HT-29 (cell line): ENCODE measurements at places on chromosomes 11 and 22.

DNA sequence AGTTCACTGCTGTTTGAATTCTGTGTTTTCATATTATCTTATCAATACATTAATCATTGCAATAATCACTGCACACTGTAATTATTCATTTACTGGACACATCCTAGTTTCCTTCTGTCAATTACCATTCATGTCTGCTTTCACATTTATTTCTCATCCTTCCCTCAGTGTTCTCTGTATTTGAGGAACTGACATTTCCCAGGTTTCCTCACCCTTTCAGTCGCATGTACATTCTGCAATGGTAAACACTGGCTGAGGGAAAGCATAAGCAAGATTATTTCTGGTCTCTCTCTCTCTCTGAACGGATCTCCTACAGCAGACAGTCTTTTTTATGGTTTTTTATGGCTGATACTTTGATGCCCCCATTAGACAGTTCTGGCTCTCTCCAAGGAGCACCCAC lies 4.2 kb upstream of the HBD start:
- no peak for DNase-seq

GRCh38 chr11:93532281-93532789 lies 10.9 kb downstream of the SMCO4 start:
- DNase-seq: no peak

DNA sequence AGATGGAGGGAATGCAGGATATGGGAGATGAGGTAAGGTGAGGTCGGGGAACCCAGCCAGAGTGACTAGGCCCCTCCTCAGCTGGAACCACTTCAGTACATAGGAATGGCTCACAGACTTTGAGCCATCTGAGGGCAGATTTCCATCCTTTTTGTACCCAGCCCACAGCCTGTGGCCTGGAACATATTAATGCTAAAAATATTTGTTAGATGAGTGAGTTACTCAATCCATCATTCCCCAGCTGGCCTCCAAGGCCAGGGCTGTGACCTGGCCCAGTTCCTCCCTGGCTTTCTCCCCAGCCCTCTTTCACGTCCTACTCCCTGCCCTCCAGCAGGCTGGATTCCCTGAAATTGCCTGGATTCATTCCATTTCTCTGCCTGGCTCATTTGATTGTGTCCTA lies 57.2 kb upstream of the PRDM11 start:
- no peak for DNase-seq

- no peak for DNase-seq
Measured at GRCh38 chr11:13784855-13785254, 116.4 kb downstream of the FAR1 start.

GRCh38 chr11:12127206-12127898 lies 17.0 kb downstream of the MICAL2 start:
- no peak for DNase-seq

DNA sequence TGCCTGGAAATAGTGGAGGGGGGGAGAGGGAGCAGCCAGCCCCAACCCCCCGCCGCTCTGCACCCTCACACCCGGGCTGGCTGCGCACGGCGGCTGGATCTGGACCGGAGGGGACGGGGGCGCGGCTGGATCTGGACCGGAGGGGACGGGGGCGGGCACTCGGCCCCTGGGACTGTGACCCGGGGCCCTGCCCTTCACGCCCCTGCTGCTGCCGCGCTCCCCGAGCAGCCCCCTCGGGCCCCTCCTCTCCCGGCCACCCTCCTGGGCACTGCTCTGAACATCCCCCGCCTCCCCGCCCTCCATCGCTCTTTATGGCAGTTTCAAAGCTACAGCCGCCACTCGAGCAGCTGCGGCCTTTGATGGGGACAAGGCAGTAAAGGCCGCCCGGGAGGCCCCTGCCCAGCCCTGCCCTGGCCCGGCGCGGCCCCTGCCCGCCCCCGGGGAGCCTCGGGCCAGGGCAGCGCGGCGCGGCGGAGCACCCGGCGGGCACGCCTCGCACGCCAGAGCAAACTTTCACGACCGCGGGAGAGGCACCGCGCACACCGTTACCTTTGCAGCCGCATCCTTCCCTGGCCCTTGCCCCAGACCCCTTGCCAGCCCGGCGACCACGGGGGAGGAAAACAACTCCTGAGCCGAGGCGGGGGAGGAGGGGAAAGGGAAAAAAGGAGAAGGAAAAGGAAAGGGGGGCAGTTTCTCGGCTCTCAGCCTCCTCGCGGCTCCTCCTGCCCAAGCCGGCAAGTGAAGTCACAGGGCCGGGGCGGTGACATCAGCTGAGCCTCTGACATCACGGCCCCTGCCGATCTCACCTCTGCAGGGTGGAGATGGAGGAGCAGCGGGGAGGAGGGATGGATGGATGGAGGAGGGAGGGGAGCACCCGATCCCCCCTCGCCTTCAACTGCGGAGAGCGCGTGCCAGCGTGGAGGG lies 13.1 kb upstream of the TCF20 start:
- no peak for DNase-seq

GRCh38 chr11:118886681-118887111 lies 3.0 kb downstream of the CXCR5 start:
- no peak for DNase-seq

- DNase-seq: no peak
Measured at GRCh38 chr11:55263081-55263480, 1.1 kb downstream of the TRIM48 start.

DNA sequence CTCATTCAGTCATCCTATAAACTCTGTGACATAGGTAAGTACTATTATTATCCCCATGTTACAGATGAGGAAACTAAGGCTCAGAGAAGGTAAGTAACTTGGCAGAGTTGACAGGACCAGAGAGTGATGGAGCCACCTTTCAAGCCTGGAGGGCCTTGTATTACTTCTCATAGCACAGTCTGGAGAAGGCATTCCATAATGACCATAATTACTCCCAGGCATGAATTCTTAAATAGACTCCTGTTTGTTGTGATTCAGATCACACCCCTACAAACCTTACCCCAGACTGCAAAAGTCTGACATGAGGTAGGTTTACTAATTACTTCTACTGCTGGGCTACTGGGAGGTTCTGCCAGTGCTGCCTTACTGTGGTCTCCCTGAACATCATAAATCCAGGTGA lies 77.0 kb downstream of the CD44 start:
- no peak for DNase-seq

DNA sequence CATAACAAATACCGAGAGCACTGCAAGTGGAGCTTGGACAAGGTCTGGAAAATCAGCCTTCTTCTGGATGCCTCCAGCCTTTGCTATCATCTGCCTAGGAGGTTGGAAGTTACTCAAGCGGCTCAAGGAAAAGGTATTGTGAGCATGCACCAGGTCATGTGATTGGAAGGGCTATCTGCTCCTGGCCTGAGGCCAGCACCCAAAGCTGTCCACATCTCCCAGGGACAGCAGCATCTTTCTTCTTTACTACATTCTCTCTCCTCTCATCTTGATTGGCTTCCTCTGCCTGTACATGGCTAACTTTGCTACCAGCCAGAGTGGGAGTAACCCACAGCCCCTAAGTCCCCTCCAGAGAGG lies 44.2 kb upstream of the AMPD3 start:
- DNase-seq: no peak

- no peak for DNase-seq
Measured at GRCh38 chr22:42934338-42934737, 77.3 kb upstream of the ARFGAP3 start.

DNA sequence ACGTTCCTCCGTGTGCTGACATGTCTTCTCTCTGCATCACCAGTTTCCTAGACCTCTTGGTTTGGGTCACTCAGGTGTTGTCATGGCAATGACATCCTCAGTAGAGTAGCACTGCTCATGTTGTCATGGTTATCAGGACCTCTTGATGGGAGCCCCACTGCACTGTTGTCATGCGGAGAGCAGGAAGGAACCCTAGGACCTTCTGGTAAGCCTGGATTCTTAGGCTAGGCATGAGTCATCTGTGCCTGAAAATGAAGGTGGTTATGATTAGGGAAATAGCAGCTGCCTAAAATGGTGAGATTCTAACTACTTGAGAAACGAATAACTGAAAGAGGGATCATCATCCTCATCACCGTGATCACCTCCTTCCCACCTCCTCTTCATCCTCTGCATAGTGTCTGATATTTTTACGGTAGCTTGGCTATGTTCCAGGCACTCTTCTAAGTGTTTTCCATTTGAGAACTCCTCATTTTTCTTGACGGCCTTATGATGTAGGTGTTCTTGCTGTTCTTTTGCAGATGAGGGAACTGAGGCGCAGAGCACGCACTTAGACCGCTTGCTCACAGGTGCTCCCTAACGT lies 858.4 kb downstream of the NTM start:
- no peak for DNase-seq

DNA sequence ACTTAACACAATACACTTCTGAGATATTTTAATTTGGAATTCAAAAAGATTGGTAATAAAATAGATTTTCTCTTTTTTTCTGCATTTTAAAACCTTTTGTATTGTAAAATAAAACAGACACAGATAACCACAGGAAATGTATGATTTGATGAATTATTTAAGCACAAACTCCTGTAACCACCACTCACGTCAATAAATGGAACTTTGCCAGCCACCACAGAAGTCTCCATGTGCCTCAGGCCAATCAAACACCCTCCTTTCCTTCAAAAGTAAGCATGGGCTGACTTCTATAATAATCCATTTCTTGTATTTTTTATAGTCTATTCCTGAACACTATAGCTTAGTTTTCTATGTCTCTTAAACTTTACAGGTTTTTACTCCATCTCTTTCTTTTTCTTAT lies 721.7 kb downstream of the DLG2 start:
- no peak for DNase-seq

DNA sequence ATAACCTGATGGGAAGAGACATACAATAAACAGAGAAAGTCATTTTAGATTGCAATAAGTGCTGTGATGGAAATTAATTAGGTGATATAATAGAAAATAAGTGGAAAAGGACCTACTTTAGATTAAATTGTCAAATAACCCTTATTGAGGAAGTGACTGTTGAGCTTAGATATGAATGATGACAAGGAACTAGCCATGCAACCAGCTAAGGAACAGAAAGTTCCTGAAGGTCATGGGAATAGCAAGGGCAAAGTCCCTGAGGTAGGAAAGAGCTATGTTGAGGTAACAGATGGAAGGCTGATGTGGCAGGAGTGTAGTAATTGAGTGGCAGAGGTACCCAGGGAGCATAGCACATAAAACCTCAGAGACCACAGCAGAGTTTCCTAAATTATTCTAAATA lies 135.2 kb downstream of the WNT11 start:
- no peak for DNase-seq

DNA sequence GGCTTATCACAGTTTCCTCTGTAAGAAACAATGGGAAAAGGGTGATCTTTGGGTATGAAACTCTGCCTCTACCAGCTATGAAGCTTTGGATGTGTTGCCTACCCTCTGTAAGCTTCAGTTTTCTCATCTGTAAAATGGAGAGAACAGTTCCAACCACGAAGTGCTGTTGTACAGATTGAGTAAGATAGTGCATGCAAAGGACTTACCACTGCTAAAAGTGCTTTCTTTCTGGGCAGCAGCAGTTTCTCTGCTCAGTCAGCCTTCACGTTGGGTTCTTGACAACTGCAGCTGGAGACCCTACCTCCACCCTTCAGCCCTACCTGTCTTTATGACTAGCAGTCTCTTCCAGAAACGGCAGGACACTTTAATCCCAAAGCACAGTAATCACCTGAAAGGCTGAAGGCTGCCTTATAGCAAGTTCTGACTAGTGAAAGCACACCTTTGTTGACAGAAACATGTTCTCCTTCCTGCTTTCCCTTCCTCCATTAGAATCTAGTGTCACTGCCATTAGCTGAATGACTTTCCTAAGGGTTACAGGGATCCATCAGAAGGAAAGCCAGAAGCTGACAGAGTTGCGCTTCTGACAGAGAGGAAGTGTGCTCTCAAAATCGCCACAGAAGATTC lies 91.4 kb downstream of the RPL27A start:
- DNase-seq: no peak

DNA sequence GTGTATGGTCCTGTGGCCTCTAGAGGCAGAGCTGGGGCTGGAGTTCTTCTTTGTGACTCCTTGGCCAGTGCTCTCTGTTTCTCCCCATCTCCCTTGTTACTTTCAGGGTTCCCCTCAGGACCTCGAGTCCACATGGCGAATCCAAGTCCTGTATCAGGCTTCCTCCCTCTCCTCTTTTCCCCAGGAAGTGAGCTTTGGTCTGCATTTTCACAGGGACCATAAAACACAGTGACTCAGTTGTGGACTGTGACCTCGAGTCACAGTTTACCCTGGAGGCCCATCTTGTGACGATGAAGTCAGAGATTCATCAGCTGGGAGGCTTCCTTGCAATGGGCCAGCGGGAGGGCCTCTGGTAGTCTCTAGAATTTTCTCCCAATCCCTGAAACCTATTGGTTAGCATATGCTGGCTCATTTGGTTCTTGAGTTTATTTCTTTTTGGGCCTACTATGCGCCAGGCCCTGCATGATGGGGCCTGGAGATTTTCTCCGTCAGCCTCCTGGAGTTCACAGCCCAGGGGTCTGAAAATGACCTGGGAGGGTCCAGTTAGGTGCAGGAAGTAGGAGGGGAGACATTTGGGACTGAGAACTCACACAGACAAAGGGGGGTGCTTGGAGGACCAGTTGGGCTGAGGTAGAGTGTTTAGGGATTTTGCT lies 100.8 kb downstream of the KIAA1671 start:
- no peak for DNase-seq

DNA sequence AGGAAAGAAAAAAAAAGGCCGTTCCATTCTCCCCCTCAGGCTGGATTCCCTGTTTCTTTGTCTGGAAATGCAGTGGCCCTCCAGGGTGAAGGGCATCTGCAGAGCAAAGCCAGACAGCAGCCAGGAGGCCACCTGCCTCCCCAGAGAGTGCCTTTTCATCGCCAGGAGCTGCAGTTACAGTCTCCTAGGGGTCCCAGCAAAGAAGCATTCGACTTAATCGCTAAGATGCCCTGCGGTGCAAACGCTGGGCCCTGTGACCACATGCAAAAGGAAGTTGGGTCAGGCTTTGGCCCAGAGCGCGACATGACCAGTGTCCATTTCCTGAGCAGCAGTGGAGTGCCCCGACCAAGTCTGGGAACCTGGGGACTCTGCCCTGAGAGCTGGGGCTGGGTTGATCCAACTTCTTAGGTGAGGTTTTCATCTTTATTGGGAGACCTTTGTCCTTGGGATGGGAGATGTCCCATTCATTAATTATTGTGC lies 304.6 kb downstream of the OPCML start:
- no peak for DNase-seq

DNA sequence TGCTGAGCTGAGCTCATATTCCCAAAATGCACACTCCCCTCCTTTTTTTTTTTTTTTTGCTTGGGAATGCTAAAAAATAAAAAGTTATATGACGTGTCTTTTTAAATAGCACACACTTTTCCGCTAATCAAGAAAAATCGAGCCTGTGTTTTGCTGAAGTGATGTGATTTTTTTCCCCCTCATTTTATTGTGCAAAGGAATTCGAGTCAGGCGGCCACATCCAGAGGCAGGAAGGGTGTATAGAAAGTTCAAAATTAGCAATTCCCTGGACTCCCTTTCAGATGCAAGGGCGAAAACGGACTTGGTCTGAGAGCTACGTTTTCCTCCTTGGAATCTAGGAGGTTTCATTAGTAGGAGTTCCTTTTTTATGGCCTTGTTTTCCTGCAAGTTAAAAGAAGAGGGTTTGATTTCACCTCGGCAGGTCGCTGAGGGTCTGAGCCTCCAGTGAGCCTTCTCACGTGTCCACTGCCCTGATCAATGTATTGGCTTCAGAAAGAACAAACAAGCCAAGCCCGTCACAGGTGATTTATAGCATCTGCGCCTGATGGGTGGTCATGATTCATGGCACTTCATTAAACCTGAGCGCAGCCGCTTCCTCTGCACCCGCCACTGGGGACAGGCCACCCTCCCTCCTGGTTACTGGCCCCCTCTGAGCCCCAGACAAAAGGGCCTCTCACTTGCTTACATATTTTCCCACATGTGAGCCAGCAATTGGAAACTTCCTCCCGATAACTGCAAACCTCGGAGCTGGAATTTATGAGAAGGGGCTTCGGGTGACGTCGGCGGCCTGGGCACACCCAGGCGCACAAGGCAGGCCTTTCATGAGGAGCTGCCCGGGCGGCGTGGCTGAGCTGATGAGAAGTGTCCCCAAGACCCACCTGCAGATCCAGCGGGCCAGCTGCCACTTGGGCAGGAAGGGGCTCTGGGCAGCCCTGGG lies 64.4 kb upstream of the LINC01488 start:
- no peak for DNase-seq
